ENCODE measurements at places on chromosomes 6 and 20. TPM values are rescaled to one million over a fixed set of nuclear protein-coding genes. Genes with fewer than 3 reads are reported as not detected.

Gene CTAGE9
- not detected for total RNA-seq

Gene SAPCD1
- 6.0 TPM for total RNA-seq

Gene PRRT1
- not detected for total RNA-seq

Gene CST2
- total RNA-seq = not detected

Gene ADTRP
- total RNA-seq = not detected

Gene FOXA2
- 14.4 TPM for total RNA-seq

Gene HINT3
- 8.0 TPM for total RNA-seq

Gene CLDN20
- total RNA-seq = not detected

Gene EFCAB8
- not detected for total RNA-seq

Gene PRL
- total RNA-seq = not detected

Gene IL20RA
- 6.0 TPM for total RNA-seq

Gene EPB41L1
- 48.2 TPM for total RNA-seq

Gene TREML1
- not detected for total RNA-seq

Gene DEFB124
- not detected for total RNA-seq

Gene HCRTR2
- total RNA-seq = not detected

Gene BCAS4
- total RNA-seq = 49.9 TPM

Gene ARMH2
- not detected for total RNA-seq

Gene SLC17A2
- not detected for total RNA-seq

Gene CGA
- total RNA-seq = not detected

Gene BMP5
- not detected for total RNA-seq

Gene CCHCR1
- 40.0 TPM for total RNA-seq

Gene EYS
- 0.07 TPM for total RNA-seq

Gene SNAP25
- not detected for total RNA-seq

Gene TSBP1
- not detected for total RNA-seq

Gene BFSP1
- total RNA-seq = 2.7 TPM

Gene VGLL2
- not detected for total RNA-seq

Gene SIRPG
- not detected for total RNA-seq

Gene UBE3D
- 5.0 TPM for total RNA-seq

Gene SALL4
- total RNA-seq = 1.7 TPM

Gene IL17A
- not detected for total RNA-seq

Gene CDH22
- not detected for total RNA-seq

Gene NEU1
- 31.7 TPM for total RNA-seq

Gene COL10A1
- not detected for total RNA-seq

Gene IRAK1BP1
- 3.4 TPM for total RNA-seq

Gene TAGAP
- not detected for total RNA-seq

Gene HMGA1
- total RNA-seq = 1,441 TPM

Gene TP53TG5
- total RNA-seq = not detected

Gene PLAGL2
- 4.4 TPM for total RNA-seq

Gene KCNQ2
- total RNA-seq = not detected

All from PC-3 (cell line).